BE2C (cell line): ENCODE measurements at places on chromosomes 6 and 20.

DNA sequence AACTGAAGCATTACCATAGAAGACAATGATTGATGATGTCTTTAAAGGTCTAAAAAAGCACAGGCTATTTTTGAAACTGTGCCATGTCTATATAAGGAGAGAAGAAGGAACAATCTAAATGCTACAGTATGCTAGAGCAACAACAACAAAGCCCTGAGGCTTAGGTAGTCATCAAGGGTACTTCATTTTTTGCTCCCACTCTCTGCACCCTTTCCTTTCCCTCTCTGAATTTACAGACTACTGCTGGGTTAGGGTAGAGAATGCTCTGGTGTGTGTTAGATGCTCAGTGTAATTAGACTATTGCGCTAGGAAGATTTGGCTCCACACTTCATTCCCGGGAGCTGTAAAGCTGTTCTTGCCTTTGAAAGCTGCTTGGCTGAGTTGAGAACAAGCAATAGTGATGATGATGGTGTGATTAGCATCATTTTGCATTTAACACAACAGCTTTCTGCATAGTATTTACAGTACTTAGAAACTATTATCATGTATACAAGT is 1262.5 kb upstream of the CITED2 start:
- DNase-seq, result no peak

- no peak for DNase-seq
These were observed 636.6 kb upstream of the MAN1A1 start for GRCh38 chr6:119985952-119986736.

DNA sequence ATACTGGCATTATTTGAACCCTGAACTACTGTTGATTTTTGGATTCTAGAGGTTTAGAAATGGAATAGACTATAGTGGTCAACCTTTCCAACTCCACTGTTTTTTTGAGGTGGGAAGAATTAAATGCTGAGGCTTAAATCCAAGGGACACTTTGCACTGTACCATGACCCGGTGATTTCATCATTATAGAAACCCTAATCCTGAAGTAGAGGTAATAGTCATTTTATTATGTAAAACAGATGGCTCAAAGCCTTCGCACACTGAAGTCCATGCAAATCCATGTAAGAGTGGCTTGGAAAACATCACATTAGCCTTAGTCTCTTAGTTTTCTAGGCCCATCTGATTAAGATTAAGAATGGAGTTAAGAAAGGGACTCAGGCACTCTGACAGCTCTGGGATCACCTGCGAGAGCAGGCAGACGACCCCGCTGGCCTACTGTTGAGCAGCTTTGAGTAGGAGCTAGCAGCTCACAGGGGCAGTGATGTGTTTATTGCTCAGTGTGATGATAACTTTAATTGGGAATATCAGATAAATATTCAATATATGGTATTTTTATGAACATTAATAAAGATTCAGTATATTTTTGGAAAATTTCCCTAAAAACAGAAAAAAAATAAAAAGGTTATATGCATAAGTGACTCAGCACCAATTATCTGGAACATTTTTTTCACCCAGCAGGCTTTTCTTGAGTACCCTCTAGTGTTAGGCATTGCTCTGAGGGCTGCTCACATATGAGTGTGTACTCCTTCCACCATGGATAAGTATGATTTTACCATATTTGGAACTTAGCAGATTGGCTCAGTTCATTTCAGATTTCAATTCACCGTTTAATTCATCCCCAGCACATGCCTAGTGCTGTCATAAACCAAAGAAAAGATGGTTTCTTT is 13.4 kb downstream of the SLX4IP start:
- DNase-seq, result no peak

DNA sequence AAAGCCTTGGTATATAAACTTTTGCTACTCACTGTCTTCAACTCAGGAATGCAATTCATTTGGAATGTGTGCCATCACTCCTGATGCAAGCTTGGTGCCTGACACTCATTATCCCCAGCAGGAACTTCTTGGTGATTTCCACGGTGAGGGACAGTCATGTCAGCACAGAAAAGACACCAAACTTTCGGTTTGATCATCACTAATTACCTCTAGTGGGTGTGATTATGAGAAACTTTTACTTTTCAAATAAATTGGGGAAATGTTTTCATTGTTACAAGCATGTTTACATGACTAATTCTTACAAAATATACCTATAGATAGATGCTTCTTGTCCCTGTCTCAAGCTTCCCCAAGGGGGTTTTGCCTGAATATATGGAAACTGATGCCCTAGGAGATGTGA is 40.9 kb downstream of the RPP40 start:
- no peak for DNase-seq
